IMR-90 (cell line): ENCODE measurements at places on chromosomes 16 and 17. TPM values are rescaled to one million over a fixed set of nuclear protein-coding genes. Genes with fewer than 3 reads are reported as not detected.

Gene MARVELD3
- polyA plus RNA-seq, result not detected in 2 replicates

- peak; percentile 67 for DNase-seq
Observed at GRCh38 chr17:82330322-82331239, 3.0 kb downstream of the SECTM1 start.

DNA sequence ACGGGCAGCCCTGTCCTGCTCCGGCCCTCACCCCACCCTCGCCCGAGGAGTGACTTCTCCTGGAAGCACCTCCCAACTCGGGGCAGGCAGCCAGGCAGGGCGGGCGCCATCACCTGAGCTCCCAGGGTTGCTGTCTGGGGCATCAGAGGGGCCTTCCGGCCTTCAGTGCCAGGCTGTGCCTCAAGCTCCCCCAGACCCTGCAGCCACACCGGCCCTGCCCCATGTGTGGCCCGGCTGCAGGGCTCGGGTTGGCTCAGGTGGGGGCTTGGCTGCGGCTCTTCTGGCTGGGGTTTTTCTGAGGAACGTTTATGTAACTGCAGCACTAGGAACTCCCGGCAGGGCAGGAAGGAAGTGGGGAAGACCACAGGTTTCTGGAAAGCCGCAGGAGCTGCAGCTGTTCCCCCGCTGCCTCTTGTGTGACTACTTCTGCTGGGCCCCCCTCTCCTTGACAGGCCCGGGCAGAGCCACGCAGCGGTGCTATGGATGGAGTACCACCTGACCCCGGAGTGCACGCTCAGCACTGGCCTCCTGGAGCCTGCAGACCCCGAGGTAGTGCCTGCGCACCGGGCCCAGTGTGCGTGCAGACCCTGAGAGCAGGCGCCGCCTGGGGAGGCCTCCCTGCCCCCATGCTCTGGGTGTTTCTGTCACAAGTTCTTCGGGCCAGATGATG, 45.6 kb downstream of the PRMT7 start:
- DNase-seq, result no peak

DNA sequence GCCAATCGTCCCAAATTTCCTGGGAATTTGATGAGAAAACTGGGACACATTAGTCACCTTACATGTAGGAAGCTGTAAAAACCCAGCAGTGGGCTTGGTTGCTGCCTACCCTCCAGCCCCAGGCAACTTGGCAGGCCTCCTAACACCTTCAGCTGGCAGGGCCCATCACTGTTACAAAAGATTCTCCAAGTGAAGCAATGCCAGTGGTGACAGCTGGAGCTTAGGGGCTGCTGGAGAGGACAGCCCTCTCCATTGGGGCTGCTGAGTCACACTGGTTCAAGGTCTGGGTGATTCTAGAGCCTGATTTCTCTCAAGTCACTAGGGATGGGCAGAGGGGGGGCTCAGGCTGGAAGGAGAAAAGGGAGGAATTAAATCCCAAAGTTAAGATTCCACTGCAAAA, 180.6 kb downstream of the COPRS start:
- peak; percentile 41 for DNase-seq

- DNase-seq, result peak; percentile 40
Observed at GRCh38 chr16:14106457-14106856, 35.3 kb downstream of the MRTFB start.

- no peak for DNase-seq
Observed at GRCh38 chr17:48198950-48199541, 91.5 kb downstream of the SNX11 start.

DNA sequence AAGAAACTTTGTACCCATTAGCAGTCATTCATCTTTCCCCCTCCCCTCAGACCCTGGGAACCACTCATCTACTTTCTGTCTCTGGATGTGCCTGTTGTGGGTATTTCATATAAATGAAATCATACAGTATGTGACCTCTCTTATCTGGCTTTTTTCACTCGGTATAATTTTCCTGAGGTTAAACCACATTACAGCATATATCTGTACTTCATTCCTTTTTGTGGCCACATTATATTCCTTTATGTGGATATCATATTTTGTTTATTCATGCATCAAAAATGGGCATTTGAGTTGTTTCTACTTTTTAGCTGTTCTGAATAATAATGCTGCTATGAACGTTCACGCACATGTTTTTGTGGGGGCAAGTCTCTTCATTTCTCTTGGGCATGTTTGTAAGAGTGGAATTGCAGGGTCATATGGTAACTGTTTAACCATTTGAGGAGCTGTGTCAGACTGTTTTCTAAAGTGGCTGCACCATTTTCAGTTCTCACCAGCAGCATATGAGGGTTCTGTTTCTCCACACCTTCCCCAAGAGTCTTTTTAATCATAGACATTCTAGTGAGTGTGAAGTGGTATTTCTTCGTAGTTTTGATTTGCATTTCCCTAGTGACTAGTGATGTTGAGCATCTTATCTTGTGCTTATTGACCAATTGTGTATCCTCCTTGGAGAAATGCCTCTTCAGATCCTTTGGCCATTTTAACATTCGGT, 3.8 kb downstream of the SNX29 start:
- no peak for DNase-seq

DNA sequence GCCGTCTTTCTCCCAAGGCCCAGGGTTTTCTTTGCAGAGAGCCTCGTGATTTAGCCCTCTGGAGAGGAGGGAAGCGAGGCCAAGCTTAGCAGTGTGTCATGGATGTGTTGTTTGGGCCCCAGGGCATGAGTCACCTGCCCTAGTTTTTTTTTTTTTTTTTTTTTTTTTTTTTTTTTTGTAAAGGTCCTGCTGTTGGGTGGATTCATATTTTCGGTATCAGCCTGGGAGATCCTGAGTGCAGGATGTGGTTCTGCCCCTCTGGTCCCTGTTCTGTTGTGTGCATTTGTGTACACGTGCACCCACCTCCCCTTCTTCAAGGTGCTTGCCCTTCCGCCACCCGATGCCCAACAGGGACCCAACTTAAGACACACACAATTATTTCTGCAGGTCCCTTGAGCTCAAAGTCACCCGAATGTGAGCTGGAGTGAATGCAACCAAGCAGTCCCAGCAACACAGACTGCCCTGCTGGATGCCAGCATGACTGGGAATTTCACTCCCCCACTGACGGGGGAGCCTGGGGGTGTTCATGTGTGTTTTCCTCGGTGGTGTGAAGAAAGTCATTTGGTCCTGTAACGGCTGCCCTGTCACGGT, 265.8 kb upstream of the TNRC6C start:
- peak; percentile 9 for DNase-seq

DNA sequence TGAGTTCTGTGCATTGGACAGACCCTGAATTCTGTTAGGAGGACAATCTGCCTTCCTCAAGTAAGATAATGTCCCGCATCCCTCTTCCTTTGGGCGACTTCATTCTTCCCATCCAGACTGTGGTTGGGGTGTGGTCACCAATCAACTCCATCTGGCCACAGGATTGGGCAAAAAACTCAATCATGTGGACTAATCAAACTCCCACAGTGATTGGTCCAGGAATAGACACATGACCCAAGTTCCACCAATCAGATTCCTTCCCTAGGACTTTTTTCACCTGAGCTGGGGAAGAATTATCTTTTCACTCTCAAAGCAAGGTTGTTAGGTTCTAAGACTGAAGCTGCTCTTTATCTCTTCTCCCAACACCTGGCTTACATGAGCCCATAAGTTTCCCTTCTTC, 13.2 kb upstream of the NKD1 start:
- DNase-seq, result no peak

Gene PLCG2
- 0.04 and 0.14 TPM in 2 replicates for polyA plus RNA-seq

Gene NFATC2IP
- 24.5 and 29.1 TPM in 2 replicates for polyA plus RNA-seq

Gene RHBDL1
- polyA plus RNA-seq, result 4.1 and 4.8 TPM in 2 replicates

GRCh38 chr17:38449364-38449763, 21.1 kb downstream of the ARHGAP23 start:
- DNase-seq, result no peak

DNA sequence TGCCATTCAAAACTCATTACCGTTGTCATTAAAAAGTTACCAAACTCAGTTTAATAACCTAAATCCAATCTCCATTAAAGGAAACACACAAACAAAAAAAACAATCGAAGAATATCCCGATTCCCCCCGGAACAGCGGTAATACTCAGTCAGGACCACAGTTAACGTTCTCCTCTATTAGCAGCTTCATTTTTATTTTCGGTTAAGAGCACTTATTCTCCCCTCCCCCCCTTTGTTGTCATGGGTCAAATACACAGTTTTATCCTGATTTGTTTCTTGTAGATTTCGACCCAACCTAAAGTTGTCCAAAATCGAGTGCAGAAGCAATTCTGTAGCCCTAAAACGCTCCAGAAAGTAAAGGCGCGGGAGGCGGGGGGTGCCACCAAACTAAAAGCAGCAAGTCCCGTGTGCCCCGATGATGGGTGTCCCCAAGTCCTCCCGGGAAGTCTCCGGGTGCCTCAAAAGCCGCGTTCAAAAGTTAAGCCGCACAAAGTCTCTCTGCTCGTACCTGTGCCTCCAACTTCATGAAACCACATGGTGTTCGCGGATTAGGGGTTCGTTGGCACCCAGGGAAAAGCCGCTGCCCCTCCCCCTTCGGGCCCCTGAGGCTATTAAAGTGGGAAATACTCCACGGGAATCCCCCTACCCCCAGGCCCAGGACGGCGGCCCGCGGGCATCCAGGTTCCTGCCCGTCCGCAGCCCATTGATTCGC, 996 bp downstream of the SUMO2 start:
- DNase-seq, result no peak
